CD8-positive, alpha-beta memory T cell (primary cell): ENCODE measurements at places on chromosomes 6 and 20. TPM values are rescaled to one million over a fixed set of nuclear protein-coding genes. Genes with fewer than 3 reads are reported as not detected.

GRCh38 chr6:28488916-28489365, 26.7 kb downstream of the GPX6 start:
- H3K4me3 ChIP-seq = peak overlapping the region; percentile 12
- H3K27me3 ChIP-seq = peaks cover 15% of the 10 kb centered on the region
- H3K36me3 ChIP-seq = no peaks in the 10 kb centered on the region
- H3K4me1 ChIP-seq = peaks cover 10% of the 10 kb centered on the region
- peak overlapping the region; percentile 75 for H3K27ac ChIP-seq

DNA sequence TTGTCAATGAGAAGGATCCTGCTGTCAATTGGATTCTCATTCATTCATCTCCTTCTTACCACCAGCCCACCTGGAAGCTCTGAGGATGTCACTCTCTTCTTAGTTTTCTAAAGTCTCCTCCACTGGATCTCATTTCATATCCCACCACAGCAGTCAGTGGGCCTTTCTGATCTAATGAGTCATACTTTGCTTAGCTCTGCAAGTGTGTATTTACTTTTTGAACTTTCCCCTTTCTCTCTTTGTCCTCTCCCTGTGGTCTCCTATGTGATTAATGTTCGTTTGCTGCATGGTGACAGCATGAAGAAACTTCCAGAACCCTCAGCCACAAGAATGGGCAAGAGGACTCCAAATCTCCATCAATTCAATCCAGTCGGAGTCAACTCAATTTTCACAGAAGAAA, 63.6 kb upstream of the SYNDIG1 start:
- no peak overlapping the region for H3K27ac ChIP-seq
- H3K4me3 ChIP-seq = no peak overlapping the region
- DNase-seq = no peak

DNA sequence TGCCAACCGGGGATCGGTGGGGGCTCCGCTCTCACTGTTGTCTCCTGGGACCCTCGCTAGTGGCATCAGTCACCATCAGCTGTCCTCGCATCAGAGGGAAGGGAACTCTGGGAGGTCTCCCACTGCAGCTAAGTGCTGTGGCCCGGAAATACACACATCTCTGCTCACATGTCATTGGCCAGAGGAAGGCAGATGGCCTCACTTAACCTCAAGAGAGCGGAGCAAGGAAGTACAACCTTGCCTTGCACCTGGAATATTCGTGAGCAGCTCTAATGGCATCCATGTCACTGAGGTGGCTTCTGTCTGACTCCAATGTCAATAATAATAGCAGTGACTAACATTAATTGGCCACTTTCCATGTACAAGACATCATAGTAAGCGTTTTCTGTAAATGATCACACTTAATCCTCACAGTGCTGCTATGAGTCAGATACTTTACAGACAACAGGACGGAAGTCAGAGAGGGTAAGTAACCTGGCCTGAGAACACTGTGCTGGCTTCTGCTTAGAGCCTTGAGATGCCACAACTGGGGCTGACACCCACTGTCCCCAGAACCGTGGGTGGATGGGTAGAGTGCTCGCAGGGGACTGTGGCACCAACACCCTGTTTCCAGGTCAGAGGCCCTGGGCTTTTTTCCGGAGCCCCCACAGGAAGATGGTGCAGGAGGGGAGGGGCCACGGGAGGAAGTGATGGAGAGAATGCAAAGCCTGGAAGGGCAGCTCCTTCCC, 6.0 kb downstream of the LHFPL5 start:
- peaks cover 3% of the 10 kb centered on the region for H3K27me3 ChIP-seq
- no peaks in the 10 kb centered on the region for H3K4me1 ChIP-seq
- H3K27ac ChIP-seq = no peak overlapping the region

DNA sequence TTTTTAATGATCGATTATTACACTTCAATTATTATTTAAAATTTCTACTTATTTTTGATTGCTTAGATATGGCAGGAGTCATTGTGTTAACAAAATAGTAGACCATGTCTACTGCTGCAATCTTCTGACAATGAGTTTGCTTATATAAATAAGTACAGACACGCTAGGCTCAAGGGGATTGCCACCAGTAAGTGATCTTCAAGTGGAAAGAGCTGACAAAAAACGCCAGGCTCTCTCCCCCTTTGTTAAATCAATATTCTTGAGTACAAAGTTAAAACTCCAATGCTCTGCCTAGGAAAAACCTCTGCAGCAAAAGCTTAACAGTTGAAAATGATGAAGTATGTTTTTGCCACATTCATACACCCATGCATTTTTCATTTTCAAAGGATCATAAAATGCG, 738.1 kb downstream of the HDGFL1 start:
- no peaks in the 10 kb centered on the region for H3K4me1 ChIP-seq
- H3K4me3 ChIP-seq = no peak overlapping the region
- no peak overlapping the region for H3K27ac ChIP-seq
- H3K36me3 ChIP-seq = no peaks in the 10 kb centered on the region
- H3K27me3 ChIP-seq = no peaks in the 10 kb centered on the region
- no peak for DNase-seq

- H3K36me3 ChIP-seq = no peaks in the 10 kb centered on the region
- H3K4me1 ChIP-seq = peaks cover 7% of the 10 kb centered on the region
- no peak overlapping the region for H3K27ac ChIP-seq
- no peak for DNase-seq
- H3K4me3 ChIP-seq = no peak overlapping the region
- peaks cover 44% of the 10 kb centered on the region for H3K27me3 ChIP-seq
These were observed 1.3 kb downstream of the SCUBE3 start for GRCh38 chr6:35214869-35215664.

DNA sequence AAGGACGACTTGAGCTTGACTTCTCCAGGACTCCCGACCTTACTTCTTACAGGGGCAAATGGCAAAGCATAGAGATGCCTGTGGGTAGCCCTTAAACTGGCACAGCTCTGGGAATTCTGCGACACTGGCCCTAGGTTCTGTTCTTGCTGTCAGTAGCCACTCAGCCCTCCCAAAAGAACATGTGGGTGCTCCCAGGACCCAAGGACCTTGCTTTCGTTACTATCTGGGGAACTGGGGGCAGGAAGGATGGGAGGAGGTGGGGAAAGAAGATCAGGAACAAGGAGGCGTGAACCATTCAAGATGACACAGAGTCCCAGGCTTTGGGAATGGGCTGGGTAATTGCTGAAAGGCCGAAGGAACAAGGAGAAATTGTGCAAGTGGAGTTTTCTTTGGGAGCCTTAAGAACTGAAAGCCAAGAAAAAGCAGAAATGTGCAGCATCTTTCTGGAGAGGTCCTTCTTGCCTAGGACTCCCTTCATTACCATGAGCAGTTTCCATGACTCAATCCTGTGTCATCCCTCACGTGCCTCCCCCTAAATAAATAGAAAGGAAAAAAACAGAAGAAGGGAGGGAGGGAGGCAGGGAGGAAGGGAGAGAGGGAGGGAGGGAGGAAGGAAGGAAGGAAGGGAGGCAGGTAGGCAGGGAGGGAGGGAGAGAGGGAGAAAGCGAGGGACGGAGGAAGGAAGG, 284.6 kb upstream of the FOXQ1 start:
- H3K27me3 ChIP-seq = no peaks in the 10 kb centered on the region
- DNase-seq = no peak
- no peak overlapping the region for H3K4me3 ChIP-seq
- H3K36me3 ChIP-seq = no peaks in the 10 kb centered on the region
- H3K27ac ChIP-seq = no peak overlapping the region

- H3K27ac ChIP-seq = no peak overlapping the region
- no peaks in the 10 kb centered on the region for H3K4me1 ChIP-seq
- peaks cover 10% of the 10 kb centered on the region for H3K27me3 ChIP-seq
- H3K36me3 ChIP-seq = no peaks in the 10 kb centered on the region
- no peak overlapping the region for H3K4me3 ChIP-seq
- DNase-seq = no peak
These were observed 5.7 kb upstream of the CTNNBL1 start for GRCh38 chr20:37688093-37688492.

DNA sequence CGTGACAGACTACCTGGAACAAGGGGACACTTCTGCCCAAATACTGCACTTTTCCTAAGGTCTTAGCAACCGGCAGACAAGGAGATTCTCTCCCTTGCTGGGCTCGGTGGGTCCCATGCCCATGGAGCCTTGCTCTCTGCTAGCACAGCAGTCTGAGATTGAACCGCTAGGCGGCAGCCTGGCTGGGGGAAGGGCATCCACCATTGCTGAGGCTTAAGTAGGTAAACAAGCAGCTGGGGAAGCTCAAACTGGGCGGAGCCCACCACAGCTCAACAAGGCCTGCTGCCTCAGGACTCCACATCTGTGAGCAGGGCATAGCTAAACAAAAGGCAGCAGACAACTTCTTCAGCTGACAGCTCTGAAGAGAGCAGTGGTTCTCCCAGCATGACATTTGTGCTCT, 87.8 kb upstream of the ASCC3 start:
- no peaks in the 10 kb centered on the region for H3K36me3 ChIP-seq
- no peak overlapping the region for H3K4me3 ChIP-seq
- H3K27ac ChIP-seq = no peak overlapping the region
- H3K4me1 ChIP-seq = no peaks in the 10 kb centered on the region

GRCh38 chr6:158869826-158870648, 50.9 kb upstream of the EZR start:
- no peak for DNase-seq
- peaks cover 20% of the 10 kb centered on the region for H3K4me1 ChIP-seq
- H3K4me3 ChIP-seq = peak overlapping the region; percentile 79
- no peaks in the 10 kb centered on the region for H3K27me3 ChIP-seq

DNA sequence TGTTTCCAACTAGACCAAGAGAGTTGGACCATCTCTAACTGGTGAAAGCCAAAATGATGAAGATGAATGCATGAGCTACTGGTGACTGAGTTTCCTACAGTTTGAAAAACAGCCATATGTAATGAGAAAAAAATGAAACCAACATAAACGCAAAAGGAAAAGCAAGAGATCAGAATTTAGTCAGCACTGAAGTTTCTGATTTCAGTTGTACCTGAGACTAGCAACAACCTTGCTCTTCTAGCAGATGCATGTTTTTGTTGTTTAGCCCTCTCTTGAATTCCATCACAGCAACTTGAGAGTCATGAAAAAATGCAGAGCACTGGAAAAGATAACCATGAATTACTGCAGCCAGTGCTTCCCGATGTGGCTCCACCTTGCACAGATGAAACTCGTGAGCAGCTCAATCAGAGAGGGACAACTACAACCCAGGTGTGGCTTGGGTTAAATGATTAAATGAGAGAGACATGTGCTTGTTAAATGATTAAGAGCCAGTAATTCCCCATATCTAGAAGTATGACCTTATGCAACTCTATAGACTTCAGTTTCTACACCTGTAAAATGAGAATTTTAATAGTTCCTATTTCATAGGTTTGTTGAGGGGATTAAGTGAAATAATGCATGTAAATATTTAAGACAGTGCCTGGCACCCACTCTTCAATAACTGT, 104.8 kb downstream of the ELOVL4 start:
- H3K4me3 ChIP-seq = no peak overlapping the region
- H3K36me3 ChIP-seq = no peaks in the 10 kb centered on the region
- no peak for DNase-seq
- no peaks in the 10 kb centered on the region for H3K4me1 ChIP-seq

- H3K27me3 ChIP-seq = no peaks in the 10 kb centered on the region
- no peak for DNase-seq
- H3K36me3 ChIP-seq = no peaks in the 10 kb centered on the region
- peaks cover 4% of the 10 kb centered on the region for H3K4me1 ChIP-seq
- H3K4me3 ChIP-seq = no peak overlapping the region
- no peak overlapping the region for H3K27ac ChIP-seq
These were observed 197.7 kb downstream of the KCNQ5 start for GRCh38 chr6:72819609-72820008.

DNA sequence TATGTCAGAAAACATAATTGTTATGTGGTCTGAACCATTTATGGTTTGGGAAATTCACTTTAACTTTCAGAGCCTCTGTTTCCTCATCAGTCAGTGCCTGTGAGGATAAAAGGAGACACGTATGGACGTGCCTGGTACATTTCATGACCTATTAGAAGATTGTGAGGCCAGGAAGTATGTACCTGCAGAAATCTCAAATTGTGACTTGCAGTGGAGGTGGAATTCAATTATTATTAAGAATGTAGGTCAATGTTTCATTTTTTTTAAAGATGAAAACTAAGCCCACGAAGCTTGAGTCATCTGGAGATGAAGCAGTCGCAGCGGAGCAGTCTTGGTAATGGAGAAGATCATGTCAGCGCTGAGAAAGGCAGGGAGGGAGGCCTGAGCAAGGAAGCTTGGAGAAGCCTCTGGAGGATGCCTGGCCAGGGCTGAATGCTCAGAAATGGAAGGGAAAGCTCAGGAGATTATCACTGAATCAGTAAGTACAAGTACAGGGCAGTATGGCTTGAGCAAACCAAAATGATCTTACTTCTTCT, 3.9 kb upstream of the DSE start:
- no peak for DNase-seq
- H3K27ac ChIP-seq = no peak overlapping the region
- peaks cover 3% of the 10 kb centered on the region for H3K27me3 ChIP-seq
- no peak overlapping the region for H3K4me3 ChIP-seq

DNA sequence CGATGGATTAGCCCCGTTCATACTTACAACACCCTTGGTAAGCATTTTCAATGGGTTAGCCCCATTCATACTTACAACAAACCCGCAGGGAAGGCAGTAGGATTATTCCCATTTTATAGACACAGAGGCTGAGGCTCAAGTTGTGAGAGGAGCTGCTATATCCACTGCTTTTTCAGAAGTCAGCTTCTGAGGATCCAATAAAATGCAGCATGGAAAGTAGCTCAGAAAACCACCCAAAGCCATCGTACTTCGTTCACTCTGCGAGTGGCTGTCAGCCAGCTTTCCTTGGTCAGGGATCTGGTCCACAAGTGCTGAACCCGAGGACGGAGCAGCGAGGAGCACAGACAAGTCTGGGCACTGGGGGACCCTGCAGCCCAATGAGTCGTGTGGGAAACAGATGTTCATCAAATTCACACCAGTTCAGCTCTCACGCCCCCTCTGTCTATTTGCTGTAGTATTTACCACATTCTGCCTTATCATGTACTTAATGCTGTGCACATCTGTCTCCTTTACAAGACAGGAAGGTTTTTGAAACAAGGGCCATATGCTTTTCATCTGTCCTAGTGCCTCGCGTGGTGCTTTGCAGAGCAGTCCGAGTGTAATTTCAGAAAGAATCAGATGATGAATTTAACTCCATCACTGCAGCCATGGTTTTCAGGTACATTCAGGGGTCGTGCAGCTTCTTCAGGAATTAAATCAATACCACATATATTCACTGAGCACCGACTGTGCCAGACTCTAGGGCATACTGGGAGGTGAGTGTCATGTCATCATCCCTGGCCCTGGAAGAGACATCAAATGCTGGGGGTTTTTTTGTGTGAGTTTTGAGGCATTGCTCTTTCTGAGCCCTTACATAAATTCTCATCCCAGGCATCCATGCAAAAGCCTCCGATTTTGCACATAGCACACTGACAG, 256.9 kb downstream of the CDH26 start:
- no peak overlapping the region for H3K27ac ChIP-seq
- H3K4me1 ChIP-seq = no peaks in the 10 kb centered on the region
- no peaks in the 10 kb centered on the region for H3K36me3 ChIP-seq
- no peak overlapping the region for H3K4me3 ChIP-seq
- no peak for DNase-seq

The TULP1 gene
- not detected for total RNA-seq

The KCNK5 gene
- total RNA-seq = 28.4 TPM

The CYP21A2 gene
- 0.40 TPM for total RNA-seq

The OPRM1 gene
- not detected for total RNA-seq

The MEI4 gene
- total RNA-seq = not detected

The PTCHD4 gene
- total RNA-seq = not detected

The C6orf163 gene
- total RNA-seq = 1.5 TPM
